Suppressor macrophage treated with lipopolysaccharide for 4 hours (primary cell): ENCODE measurements at places on chromosomes 2 and 18.

DNA sequence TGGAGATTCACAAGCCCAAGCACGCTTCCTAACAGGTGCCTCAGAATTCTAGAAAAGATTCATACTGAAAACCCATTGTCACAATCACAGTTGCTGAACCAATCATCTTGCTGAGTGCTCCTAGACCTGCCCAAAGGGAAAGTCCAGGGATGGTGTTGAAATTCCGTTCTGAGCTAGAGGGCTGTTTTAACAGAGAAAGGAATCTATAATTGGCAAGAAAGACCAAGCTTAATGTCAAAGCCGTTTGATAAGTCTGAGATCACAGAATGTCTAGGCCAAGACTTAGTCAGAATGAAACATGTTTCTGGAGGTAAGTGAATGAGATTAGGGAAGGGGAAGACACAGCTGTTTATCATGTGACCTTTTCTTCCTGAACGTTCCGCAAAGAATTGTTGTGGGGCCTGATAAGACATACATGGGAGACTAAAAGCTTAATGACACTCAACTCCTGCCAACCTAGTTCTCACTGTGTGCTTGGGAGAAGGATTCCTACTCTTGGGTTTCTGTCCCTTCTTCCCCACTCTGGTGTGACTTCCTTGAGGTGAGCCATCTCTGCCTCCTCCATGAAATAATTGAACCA lies 27.5 kb downstream of the PMAIP1 start:
- DNase-seq, result no peak

- no peak for DNase-seq
Measured at GRCh38 chr2:75790814-75791467, 80.2 kb upstream of the GCFC2 start.

GRCh38 chr2:219094171-219094570 lies 33.5 kb upstream of the IHH start:
- DNase-seq, result no peak

DNA sequence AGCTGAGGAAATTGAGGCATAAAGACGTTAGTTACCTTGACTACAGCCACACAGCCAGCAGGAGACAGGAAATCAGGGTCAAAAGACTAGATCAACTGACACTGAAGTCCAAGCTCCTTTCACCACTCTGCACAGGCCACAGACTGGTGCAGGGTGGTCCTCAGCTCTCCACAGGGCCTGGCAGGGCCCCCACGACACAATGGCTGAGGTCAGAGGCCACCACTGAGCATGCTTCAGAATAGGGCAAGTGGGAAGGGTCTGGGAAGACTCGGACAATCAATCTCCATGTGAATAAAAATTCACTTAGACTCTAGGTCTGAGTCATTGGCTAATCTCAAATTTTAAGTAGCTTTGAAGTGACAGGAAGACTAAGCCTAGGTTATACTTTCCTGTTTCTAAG lies 201.7 kb downstream of the ALK start:
- no peak for DNase-seq
